Activated naive CD4-positive, alpha-beta T cell treated with anti-CD3 and anti-CD28 coated beads for 36 hours (primary cell): ENCODE measurements at places on chromosomes 7 and 10. TPM values are rescaled to one million over a fixed set of nuclear protein-coding genes. Genes with fewer than 3 reads are reported as not detected.

DNA sequence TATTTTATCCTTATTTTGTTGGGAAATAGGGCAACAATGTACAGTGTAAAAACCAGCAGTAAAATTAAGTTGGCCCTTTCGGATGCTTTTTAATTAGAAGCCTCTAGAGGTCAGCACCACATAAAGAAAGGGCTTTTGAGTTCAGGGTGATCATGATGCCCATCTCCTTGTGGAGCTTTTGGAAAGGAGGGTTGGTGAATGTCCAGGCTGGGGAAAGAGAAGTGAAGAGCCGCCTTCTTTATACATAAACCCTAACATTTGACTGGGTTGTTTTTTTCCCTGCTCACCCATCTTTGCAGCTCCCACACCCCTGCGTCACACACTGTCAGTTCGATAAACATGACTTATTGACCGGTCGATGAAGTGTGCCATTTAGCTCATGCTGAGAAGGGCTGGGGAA is 29.8 kb downstream of the MTURN start:
- DNase-seq, result no peak

NME8 gene
- total RNA-seq, result not detected

GRCh38 chr7:28726555-28726954 is 231.6 kb downstream of the TRIL start:
- no peak for DNase-seq

- no peak for DNase-seq
Observed at GRCh38 chr10:124909563-124909962, 32.4 kb upstream of the ZRANB1 start.

DNA sequence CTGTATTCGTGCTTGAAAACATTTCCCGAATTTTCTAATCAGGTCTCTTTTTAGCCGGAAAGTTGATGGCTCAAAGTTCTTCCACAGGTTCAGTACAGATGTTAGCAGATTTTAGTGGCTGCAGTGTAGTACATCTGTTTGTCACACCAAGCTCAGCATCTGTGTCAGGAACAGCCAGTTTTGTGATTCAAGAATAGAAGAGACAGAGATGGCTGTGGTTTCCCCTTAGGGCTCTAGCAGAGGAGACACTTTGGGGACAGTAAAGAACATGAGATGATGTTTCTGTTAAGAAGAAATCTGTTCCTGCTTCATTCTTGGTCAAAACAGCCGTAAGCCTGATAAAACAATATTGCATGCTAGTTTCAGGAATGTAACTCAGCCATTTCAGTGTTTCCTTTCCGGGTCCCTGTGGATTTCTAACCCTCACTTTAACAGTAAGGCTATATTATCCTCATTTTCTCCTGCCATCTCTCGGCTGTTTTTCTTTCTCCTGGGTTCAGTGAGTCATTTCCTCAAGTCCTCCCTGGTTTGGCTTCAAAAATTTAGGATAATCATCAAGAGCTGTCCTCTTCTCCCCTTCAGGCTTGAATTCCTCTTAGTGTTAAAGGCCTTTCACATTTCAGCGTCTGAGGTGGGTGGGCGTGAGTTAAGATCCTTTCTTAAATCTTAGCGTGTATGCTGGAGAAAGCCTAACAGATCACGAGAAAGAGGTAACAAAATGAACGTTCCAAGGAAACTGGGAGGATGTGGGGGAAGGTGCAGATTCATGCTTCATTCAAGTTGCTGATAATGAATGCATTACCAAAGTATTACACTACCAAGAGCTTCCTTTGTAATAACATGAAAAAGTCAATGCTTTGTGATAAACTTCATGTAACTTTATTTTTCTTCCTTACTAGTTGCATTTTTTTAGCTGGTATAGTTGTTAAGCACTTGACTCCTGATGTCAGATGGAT is 37.1 kb upstream of the BICC1 start:
- no peak for DNase-seq

DNA sequence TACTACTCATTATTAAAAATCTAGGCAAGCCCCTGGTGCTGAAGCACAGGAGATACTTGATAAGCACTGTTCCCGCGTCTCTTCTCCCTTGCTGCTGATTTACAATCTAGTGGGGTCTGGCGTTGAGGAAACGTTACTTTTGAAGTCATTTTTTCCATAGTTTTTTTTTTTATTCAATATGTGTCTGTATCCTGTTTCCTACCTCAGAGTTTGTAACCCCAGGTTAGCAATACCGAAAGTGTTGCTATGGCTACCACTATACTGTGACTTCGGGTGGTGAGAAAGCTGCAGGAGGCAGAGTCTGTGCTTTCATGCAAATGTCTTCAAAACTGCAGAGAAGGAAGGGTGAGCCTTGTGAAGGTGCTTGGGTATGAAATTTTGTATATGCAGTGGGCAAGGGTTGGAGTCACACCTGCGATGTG is 458.8 kb upstream of the GHITM start:
- DNase-seq, result peak; percentile 42

- no peak for DNase-seq
Observed at GRCh38 chr10:1230592-1231275, 174.5 kb downstream of the WDR37 start.
